ENCODE measurements at places on chromosomes 1 and 21.

GRCh38 chr1:23867895-23868556 is at the start of gene FUCA1:
Gene FUCA1, minus strand, starts transcription at chr1:23868290. Its CDS starts 4 bp downstream, at chr1:23868286.
- peak; percentile 87 for DNase-seq

GRCh38 chr1:13757693-13758092 is 57.7 kb downstream of the PRDM2 start:
- DNase-seq: no peak

GRCh38 chr1:109823543-109824348 is 60.0 kb upstream of the EPS8L3 start:
- no peak for DNase-seq

DNA sequence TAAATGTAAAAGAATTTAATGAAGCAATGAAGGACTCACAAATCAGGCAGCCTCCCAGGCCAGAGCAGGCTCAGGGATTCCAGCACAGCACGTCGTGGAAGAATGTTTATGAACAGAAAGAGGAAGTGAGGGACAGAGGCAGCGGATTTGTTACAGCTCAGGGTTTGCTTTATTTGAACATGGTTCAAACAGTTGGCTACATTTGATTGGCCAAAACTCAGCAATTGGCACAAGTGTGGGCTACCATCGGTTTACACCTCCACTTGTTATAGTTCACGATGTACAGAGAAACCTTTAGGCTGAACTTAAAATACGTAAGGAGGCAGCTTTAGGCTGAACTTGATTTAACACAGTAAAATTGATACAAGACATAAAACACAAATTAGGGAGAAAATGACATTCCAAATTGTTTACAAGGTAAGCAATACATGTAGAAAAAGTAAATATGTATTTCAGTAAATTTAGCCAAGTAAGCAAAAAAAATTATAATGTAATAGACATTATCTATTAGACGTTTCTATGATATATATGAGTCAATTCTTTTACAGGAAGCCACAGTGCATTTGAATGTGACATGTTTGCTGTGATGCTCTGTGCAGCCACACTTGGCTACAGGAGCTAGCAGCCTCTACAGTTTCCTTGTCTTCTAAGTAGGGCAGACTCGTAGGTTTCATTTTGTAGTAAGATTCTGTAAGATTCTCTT is 126.5 kb downstream of the ADSS2 start:
- peak; percentile 7 for DNase-seq

- no peak for DNase-seq
Measured at GRCh38 chr1:37556712-37557196, at the start of gene DNALI1. Gene DNALI1, plus strand, starts transcription at chr1:37556940. Its CDS starts 55 bp downstream, at chr1:37556995.

DNA sequence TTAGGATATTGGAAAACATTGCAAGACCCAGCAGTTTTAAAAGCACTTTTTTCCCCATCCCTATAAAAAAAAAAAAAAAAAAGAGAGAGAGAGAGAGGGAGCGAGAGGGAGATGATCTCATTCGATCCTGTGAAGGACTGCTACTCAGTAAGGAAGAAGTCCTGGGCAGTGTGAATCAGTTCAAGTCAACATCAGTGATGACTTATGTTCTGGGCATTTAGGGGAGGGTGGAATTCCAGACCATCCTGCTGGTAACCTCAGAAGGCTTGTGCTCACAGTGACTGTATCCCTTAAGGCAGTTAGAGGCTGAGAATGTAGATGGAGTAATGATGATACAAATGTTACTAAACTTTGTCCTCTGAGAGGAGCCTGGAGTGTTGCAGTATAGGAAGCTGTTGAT is 151.4 kb downstream of the TGFB2 start:
- no peak for DNase-seq

DNA sequence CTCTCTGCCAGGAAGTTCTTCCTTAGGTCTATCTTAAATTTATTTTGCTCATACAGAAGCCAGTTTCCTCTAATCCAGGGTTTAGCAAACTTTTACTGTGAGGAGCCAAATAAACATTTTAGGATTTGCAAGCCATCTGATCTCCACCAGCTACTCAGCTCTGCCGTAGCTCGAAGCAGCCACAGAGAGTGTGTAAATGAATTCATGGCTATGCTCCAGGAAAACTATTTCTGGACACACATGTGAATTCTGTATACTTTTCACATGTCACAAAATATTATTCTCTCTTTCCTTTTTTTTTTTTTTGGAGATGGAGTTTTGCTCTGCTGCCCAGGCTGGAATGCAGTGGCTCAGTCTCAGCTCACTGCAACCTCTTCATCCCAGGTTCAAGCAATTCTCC is 13.4 kb upstream of the AGTRAP start:
- DNase-seq: no peak

- peak; percentile 22 for DNase-seq
Measured at GRCh38 chr21:35924714-35925301, 135.5 kb downstream of the SETD4 start.

- no peak for DNase-seq
Measured at GRCh38 chr1:171134204-171134923, 43.7 kb downstream of the FMO3 start.

DNA sequence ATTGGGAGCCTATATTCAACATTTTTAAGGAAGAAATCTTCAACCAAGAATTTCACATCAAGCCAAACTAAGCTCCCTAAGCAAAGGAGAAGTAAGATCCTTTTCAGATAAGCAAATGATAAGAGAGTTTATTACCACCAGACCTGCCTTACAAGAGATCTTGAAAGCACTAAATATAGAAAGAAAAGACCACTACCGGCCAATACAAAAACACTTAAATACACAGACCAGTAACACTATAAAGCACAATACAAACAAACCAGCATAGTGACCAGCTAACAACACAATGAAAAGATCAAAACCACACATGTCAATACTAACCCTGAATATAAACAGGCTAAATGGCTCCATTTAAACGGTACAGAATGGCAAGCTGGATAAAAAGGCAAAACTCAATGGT is 165.4 kb downstream of the MRPL39 start:
- DNase-seq: no peak

DNA sequence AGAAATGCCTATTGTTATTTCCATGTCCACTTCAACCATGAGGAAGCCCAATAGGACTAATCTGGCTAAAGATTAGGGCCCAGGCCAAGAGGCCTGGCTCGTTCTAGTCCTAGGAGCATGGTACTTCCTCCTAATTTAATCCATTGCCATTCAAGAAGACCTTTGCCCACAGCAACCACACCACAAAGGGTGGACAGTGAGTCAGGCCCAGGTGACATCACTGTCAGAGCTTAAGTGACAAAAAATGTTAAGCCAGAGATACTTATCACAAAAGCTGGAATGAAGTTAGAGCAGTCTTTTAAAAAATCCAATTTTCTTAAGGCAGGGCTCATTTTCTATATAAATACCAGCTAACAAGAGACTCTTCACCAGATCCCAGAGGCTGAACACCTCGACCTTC is at the start of gene SPRR3:
SPRR3 (plus strand) TSS at position 368 of the 400 bp plus-strand sequence. CDS start 1,272 bp downstream, outside the sequence.
- no peak for DNase-seq

DNA sequence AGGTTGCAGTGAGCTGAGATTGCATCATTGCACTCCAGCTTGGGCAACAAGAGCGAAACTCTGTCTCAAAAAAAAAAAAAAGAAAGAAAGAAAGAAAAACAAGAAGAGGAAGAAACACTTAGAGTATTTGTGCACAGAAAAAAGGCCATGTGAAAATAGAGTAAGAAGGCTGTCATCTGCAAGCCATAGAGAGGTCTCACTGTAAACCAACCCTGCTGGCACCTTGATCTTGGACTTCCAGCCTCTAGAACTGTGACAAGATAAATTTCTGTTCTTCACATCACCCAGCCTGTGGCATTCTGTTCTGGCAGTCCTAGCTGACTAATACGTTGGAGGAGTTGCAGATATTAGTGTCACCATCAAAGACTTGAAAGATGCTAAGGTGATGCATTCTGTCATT is 12.1 kb upstream of the ZDHHC18 start:
- no peak for DNase-seq

DNA sequence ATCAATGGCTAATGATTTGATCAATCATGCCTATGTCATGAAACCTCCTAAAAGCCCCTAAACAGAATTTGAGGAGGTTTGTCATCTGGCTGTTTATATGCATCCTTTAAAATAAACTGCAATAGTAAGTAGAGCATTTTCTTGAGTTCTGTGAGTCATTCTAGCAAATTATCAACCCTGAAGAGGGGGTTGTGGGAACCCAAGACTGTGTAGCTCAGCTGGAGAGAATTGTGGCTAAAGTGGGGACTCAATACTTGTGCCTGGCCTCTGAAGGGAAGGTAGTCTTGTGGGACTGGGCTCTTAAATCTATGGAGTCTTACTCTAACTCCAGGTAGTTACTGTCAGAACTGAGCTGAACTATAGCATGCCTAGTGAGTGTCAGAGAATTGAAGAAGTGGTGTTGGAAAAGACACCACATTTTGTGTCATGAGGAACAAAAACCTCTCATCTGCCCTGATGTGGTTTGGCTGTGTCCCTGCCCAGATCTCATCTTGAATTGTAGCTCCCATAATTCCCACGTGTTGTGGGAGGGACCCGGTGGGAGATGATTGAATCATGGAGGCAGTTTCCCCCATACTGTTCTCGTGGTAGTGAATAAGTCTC is 402.4 kb downstream of the USH2A start:
- no peak for DNase-seq

GRCh38 chr1:170407581-170407980 is 124.4 kb upstream of the GORAB start:
- DNase-seq: no peak

GRCh38 chr1:159205225-159205624 is 550 bp downstream of the ACKR1 start:
- no peak for DNase-seq

DNA sequence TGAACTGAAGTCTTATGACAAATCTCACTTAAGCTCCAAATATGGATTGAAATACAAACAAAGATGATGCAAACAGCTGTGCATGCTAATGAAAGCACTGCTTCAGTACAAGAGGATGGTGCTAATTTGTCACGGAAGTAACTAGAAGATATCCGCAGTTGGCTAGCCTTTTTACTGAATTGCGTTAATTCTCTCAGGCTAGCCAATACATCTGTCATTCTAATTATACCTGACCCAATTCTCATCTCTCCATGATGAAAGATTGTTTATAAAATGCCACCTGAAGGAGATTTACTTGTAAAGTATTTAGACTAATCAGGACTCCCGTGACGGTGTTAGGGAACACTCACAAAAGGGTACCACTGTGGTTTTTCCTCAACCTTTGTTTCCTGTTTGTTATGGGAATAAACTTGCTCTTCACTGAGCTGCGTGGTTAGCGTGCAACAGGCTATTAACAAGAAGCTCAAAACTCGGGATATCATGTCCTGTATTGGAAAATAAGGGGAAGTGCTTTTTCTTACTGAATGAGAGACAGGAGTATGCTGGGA is 162.5 kb downstream of the APP start:
- DNase-seq: no peak

DNA sequence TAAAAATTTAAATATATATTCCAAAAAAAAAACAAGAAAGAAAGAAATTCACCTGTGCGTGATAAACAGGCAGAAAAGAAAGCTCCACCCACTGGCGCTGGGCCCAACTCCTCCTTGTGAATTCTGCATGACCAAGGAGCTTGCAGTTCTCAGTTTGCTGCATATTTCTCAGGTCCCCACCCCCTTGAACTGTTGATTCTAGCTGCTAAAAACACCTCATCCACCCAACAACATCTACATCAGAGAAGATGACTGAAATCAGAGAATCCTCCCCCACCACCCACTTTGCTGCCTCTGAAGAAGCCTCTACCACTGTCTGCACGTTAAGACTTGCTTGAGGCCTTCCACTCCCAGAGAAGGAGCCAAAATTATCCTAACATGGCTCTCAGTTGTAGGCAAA is 104.8 kb downstream of the RGS2 start:
- no peak for DNase-seq

- no peak for DNase-seq
Measured at GRCh38 chr1:238832106-238832505, 554.3 kb upstream of the CHRM3 start.

- DNase-seq: no peak
Measured at GRCh38 chr21:29022166-29022565, 2.3 kb upstream of the USP16 start.

- DNase-seq: no peak
Measured at GRCh38 chr1:19488136-19488535, 2.8 kb upstream of the CAPZB start.

- DNase-seq: peak; percentile 66
Measured at GRCh38 chr1:200306944-200307754, 102.7 kb downstream of the ZNF281 start.

- peak; percentile 31 for DNase-seq
Measured at GRCh38 chr21:45596704-45597318, 46.7 kb upstream of the PCBP3 start.

Measured in bone marrow (tissue), 2 donors.